Naive thymus-derived CD8-positive, alpha-beta T cell (primary cell): ENCODE measurements at places on chromosomes 2 and 18. TPM values are rescaled to one million over a fixed set of nuclear protein-coding genes. Genes with fewer than 3 reads are reported as not detected.

SLC5A6 gene
- total RNA-seq = 39.5 TPM

WIPF1 gene
- total RNA-seq = 419 TPM

DAPL1 gene
- not detected for total RNA-seq

DNA sequence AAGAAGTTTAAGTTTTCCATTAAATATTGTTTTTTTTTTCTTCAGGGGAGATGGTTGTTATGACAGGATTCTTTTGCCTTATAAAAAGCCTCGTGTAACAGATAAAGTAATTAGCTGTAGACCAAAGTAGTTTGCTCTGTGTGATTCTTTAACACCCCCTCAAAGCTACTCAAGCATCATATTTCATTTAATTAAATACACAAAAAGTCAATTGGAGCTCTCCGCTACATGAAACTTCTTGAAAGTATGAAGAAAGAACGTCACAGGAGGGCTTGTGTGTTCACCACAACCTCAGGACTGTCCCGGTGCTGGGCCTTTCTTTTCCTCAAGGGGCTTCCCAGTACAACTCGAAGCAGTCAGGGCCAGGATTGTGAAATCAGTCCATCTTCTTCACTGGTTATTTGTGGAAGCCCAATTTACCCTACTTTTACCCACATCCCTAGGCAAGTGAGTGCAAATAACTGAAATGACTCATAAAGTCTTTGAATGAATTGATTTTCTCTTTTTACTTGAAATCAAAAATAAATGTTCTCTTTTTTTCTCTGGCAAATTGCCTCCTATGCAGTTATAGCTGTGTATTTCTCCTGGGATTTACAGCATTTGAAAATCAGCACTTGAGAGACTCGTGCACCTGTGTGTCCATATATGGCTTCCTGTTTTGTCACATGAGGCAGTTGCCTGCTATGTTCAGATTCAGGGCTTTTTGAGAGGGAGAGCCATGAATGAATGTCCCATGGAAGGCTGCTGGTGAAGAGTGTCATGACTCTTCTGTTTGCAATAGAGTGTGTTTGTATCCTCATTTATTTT, 48.6 kb downstream of the LINC00305 start:
- H3K4me3 ChIP-seq = no peak overlapping the region
- peaks cover 6% of the 10 kb centered on the region for H3K27me3 ChIP-seq
- H3K36me3 ChIP-seq = no peaks in the 10 kb centered on the region
- no peak overlapping the region for H3K27ac ChIP-seq
- H3K4me1 ChIP-seq = no peaks in the 10 kb centered on the region

DNA sequence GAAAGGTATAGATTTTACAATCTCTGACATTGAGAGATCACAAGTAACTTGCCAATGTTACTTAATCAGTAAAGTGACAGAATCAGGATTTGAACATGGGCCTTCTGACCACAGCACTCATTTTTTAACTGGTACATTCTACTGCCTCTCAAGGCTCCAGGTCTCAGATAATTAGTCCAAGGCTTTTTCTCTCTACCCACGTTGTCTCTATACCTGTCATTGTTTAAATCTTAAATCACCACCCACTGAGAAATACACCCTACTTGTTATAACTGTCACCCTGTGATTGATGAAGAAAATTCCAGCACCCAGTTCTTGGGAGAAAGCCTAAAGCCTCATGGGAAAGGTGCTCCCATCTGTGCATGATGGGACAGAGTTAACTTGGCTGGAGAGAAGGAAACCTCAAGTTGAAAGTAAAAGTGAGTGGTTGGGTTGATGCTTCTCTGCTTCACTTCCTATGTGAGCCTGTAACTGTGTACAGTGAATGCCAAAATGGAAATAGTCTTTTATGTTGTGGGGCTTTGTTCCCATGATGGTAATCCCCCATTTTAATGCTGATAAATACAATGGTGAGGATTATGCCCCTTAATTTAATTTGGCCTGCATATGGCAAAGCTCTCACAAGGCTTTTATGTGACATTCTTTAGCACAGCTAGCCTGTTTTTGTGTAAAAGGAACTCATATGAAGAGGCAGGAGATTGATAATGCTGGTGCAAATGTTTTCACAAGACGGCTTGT, 190.1 kb upstream of the SP5 start:
- no peak for DNase-seq
- no peak overlapping the region for H3K27ac ChIP-seq
- peaks cover 7% of the 10 kb centered on the region for H3K27me3 ChIP-seq
- no peaks in the 10 kb centered on the region for H3K36me3 ChIP-seq

- no peaks in the 10 kb centered on the region for H3K27me3 ChIP-seq
- H3K4me3 ChIP-seq = peak overlapping the region; percentile 64
- H3K4me1 ChIP-seq = peaks cover 69% of the 10 kb centered on the region
- H3K36me3 ChIP-seq = no peaks in the 10 kb centered on the region
- no peak for DNase-seq
- H3K27ac ChIP-seq = peak overlapping the region; percentile 91
These were observed 11.5 kb downstream of the NPC1 start for GRCh38 chr18:23574611-23575308.

DNA sequence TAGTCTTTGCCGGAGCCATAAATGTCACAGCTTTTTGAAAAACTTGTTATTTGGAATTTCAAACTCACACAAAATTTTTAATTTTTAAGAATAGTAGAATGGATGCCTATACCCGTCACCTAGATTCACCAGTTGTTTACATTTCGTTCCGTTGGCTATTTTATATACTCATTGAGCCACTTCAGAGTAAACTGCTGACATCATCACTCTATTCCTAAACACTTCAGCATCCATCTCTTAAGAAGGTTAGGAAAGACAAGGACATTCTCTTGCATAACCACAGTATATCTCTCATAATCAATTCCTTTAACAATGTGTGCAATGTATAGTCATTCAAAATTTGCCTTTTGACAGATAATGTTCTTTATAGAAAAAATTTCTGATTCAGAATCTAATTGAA, 1065.8 kb downstream of the LRP1B start:
- H3K4me3 ChIP-seq = no peak overlapping the region
- no peaks in the 10 kb centered on the region for H3K36me3 ChIP-seq
- no peaks in the 10 kb centered on the region for H3K27me3 ChIP-seq

DNA sequence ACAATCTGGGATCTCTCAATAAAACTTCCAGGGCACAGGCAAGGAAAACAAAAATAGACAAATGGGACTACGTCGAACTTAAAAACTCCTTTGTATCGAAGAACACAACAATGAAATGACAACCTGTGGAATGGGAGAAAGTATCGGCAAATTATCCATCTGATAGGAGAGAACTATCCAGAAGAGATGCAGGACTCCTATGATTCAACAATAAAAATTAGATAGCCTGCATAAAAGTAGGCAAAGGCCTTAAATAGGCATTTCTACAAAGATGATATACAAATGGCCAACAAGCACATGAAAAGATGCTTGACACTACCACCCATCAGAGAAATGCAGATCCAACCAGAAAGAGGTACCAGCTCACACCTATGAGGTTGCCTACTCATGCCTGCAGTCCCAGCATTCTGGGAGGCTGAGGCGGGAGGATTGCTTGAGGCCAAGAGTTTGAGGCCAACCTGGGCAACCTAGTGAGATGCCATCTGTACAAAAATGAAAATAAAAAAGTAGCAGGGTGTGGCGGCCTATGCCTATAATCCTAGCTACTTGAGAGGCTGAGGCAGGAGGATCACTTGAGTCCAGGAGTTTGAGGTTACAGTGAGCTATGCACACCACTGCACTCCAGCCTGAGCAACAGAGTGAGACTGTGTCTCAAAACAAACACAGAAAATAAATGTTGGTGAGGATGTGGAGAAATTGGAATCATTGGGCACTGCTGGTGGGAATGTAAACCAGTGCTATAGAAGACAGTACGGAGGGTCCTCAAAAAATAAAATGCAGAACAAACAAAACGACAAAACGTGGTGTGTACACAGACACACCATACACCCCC, 21.6 kb downstream of the TWIST2 start:
- H3K27ac ChIP-seq = no peak overlapping the region
- no peak overlapping the region for H3K4me3 ChIP-seq
- no peaks in the 10 kb centered on the region for H3K36me3 ChIP-seq
- DNase-seq = peak; percentile 16

GRCh38 chr18:9786631-9787030, 78.5 kb downstream of the RAB31 start:
- H3K4me1 ChIP-seq = no peaks in the 10 kb centered on the region
- H3K36me3 ChIP-seq = no peaks in the 10 kb centered on the region
- H3K27me3 ChIP-seq = peaks cover 8% of the 10 kb centered on the region
- DNase-seq = no peak
- H3K4me3 ChIP-seq = no peak overlapping the region

DNA sequence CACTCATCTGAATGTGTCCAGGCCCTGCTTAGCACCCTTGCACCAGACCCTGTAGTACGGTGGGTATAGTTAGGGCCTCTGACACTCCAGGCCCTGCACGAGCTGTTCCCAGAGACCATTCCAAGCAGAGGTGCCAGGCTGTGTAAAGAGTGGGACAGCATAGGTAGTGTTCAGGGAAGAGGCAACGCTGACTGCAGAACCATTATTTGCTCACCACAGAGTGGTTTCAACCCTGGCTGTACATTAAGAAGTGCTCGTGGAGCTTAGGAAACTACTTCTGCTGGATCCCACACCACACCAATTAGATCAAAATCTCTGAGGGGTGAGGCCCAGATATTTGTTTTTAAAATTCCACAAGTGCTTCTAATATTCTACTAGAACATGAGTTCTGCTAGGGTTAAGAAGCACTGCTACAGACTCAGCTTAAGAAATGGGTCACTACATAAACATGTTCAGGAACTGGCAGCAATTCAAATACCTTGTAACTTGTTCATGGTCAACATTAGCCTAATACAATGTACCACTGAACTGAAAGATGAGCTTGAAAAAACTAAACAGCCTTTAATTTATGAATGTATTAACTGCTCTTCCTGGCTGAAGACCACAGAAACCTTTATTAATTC, 183.0 kb downstream of the MYO5B start:
- H3K4me1 ChIP-seq = no peaks in the 10 kb centered on the region
- H3K4me3 ChIP-seq = no peak overlapping the region
- H3K27me3 ChIP-seq = no peaks in the 10 kb centered on the region
- no peak for DNase-seq

- H3K4me3 ChIP-seq = no peak overlapping the region
- no peak overlapping the region for H3K27ac ChIP-seq
- H3K36me3 ChIP-seq = peaks cover 26% of the 10 kb centered on the region
- no peaks in the 10 kb centered on the region for H3K27me3 ChIP-seq
- H3K4me1 ChIP-seq = no peaks in the 10 kb centered on the region
These were observed 124.9 kb upstream of the TTC27 start for GRCh38 chr2:32502941-32503340.
